ENCODE measurements at places on chromosomes 13 and 19.

GRCh38 chr13:29704648-29705047 lies 109.2 kb upstream of the SLC7A1 start:
- no peak for DNase-seq

GRCh38 chr19:53945441-53945840 lies 17.3 kb upstream of the CACNG8 start:
- DNase-seq: peak; percentile 50

DNA sequence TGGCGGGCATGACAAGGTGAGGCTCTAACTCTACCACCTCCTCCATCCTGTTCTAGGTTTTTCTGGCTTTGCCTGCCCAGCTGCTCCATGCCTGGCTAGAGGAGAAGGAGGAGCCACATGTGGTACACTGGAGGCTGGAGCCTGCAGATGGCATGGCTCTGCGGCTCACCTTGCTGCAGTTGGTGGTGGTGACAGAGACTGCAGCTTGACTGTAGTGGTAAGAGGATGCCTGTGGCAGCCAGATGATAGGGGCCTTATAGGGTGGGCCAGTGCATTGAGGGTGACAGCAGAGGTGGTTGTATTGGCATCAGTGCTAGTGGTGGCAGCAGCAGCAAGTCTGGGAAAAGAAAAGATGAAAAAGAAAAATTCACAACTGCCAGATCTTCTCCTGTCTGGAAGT lies 146.2 kb downstream of the TNFRSF19 start:
- DNase-seq: no peak

DNA sequence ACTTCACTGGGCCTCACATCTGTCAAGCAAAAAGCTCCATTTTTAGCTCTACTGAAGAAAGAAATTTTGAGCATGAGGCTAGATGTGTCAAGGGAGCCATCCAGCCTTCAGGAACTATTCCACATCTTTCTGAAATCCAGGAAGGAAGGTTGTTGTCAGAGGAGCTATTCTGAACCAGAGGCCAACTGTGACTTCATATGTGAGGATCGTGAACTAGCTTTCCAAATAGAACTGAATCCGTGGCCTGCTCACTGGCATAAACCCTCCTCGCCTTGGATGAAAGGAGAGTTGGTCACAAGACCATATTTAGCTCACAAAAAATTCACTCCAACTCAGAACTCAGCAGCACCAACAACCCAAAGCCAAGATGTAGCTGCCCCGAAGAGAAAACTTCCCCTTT lies 195.8 kb downstream of the FOXO1 start:
- peak; percentile 88 for DNase-seq

GRCh38 chr13:33487575-33488243 lies 202.2 kb upstream of the STARD13 start:
- DNase-seq: peak; percentile 80

DNA sequence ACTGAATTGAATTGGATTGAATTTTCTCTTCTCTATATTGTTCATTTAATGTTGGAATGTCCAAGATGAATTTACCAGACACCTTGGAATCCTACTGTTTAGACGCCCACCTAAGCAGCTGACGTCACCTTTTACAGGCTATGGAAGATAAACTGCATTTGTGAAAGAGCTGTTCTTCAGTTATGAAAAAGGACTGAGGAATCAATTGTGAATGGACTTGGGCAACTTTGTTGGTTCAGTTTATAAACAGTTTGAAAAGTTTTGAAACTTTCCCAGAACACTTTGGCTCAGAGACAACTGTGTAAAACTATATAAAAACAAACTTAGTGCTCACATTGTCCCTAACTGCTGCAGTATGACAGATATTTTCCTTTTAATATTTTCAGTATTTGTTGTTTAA lies 590.8 kb upstream of the SPRY2 start:
- peak; percentile 11 for DNase-seq

- DNase-seq: peak; percentile 34
Observed at GRCh38 chr13:47890146-47890814, 110.8 kb downstream of the SUCLA2 start.

DNA sequence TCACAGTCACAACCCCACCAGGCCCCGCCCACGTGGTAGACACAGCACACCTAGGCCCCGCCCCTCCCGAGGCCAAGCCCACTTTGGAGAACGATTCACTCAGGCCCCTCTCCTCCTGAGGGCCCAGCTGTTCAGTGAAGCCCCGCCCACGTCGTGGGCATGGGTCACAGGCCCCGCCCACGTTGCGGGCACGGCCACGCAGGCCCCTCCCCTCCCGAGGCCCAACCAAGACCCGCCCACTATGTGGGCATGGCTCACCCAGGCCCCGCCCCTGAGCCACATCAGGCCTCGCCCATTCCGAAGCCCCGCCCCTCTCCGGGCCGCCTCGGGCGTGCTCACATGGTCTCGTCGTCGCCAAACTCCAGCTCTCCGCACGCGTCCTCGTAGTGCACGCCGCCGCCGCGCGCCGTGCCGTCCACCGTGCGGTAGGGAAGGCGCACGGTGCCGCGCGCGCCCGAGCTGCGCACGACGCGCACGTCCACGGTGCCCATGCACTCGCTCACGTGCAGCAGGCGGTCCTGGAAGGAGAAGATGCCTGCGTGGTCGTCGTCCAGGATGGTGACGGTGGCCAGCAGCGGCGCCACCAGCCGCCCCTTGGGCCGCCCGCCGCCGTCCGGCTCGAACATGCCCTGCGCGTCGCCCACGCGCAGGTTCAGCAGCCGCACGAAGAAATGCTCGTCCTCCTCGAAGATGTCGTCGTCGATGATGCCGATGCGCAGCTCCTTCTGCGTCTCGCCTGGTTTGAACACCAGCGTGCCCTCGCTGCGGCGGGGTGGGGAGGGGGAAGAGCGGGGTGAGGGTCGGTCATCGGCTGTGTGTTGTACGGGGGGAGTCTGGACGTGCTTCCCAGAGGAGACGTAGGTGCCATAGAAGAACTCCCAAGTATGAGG lies 24.0 kb downstream of the SLC8A2 start:
- peak; percentile 13 for DNase-seq

GRCh38 chr13:63607153-63607552 lies 2191.5 kb upstream of the PCDH20 start:
- DNase-seq: no peak

DNA sequence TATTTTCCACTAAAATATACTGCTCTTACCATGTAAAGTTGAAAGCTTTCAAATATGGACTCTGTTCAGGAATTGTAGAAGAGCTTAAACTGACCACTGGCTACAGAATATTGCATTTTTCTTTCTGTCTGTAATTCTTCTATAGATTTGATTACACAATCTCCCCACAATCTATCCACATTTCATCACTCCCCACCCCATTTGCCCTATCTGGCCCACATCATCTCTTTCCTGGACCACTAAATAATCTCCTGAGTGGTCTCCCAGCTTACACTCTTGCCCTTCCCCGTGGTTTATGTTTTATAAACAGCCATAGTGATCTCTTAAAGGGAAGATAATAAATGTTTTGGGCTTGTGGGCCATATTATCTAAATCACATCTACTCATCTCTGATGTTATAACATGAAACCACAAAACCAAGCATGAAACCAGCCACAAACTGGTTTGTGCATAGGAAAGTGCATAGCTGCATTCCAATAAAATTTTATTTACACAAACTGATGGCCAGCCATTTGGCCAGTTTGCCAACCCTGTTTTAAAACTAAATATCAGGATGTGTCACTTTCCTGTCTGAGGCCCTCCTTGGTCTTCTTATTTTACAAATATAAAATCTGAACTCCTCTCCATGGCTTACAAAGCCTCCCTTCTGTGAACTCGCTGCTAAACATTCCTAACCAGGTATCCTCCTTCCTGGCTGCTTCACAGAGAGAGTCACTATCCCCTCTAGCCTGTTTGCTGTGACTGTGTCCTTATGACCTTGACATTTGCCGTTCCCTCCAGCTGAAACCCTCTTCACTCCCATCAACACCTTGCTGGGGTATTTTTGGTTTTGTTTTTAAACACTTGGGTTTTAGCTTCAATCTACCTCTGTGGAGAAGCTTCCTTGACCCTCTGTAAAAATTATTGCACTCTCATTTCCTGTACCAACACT lies 500.9 kb downstream of the GPC6 start:
- peak; percentile 53 for DNase-seq

GRCh38 chr19:50859849-50860248 lies 5.1 kb downstream of the KLK3 start:
- DNase-seq: no peak

DNA sequence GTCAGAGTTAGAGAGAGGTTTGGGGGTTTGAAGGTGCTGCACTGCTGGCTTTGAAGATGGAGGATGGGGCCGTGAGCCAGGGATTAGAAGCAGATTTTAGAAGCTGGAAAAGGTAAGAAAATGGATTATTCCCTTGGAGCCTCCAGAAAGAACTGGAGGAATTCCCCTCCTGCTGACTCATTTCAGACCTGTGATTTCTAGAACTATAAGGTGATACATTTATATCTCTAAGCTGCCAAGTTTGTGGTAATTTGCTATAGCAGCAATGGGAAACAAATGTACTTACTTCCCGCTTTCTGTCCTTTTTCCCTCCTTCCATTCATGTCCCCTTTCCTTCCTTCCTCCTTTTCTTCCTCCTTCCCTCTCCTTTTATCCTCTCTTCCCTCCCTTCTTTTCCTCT lies 78.5 kb upstream of the PCDH8 start:
- no peak for DNase-seq

GRCh38 chr13:79549355-79550106 lies 68.6 kb downstream of the NDFIP2 start:
- peak; percentile 35 for DNase-seq

DNA sequence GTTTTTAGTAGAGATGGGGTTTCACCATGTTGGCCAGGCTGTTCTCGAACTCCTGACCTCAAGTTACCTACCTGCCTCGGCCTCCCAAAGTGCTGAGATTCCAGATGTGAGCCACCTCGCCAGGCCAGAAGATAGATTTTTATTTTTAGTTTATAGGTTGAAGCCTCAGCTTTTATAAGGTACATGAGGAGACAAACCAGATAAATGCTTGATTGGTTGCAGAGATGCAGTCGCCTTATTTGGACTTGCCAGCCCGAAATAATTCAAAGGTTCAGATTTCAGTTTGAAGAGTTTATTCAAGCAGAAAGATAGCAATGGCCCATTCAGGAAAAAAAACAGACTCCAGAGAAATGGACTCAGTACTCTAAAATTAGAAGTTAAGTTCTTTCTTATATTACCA lies 3.1 kb downstream of the ZNF69 start:
- DNase-seq: no peak

GRCh38 chr19:1825909-1826556 lies 14.0 kb upstream of the ATP8B3 start:
- DNase-seq: peak; percentile 64

GRCh38 chr19:4389511-4390016 lies 10.8 kb downstream of the SH3GL1 start:
- no peak for DNase-seq

DNA sequence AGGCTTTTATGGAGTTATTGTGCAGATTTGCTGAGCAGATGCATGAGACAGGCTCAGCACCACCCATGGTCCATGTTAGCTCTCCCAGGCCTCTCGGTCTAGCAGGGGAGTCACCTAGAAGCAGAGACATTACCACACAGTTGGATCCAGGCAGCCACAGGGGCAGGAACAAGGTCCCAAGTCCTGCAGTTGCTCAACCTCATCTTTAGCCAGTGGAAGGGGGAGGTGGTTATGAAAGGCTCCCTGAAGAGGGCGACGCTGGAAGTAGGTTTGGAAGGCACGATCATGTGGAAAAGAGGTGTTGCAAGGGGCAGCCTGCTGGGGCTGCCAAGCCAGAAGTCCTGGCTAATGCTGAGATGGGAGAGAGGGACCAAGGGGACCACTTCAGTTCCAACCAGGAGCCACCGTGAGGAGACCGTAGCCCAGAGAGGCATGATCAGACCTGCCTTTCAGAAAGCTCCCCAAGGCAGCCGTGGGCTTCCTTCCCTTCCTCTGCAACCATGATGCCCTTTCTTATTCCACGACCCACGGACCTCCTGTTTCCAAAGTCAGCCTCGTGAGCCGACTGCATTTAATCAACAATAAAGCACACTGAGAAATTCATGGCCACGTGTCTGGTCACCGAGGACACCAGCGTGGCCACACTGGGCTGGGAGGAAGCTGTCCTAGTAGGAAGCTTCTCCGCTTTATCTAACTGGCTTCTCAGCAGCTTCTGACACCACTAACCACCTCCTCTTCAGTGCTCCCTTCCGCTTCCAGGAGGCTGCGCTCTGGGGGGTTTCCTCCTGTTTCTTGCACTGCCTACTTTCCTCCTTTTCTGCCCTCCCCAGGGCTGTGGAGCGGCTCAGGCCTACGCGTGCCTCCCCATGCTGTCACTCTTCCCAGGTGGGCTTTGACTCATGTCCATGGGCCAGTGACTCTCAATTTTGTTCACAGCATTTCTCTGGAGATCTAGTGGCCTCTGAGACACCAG lies 2.6 kb downstream of the AP1M1 start:
- peak; percentile 66 for DNase-seq

- peak; percentile 90 for DNase-seq
Observed at GRCh38 chr19:48123907-48124651, 13.5 kb upstream of the PLA2G4C start.

DNA sequence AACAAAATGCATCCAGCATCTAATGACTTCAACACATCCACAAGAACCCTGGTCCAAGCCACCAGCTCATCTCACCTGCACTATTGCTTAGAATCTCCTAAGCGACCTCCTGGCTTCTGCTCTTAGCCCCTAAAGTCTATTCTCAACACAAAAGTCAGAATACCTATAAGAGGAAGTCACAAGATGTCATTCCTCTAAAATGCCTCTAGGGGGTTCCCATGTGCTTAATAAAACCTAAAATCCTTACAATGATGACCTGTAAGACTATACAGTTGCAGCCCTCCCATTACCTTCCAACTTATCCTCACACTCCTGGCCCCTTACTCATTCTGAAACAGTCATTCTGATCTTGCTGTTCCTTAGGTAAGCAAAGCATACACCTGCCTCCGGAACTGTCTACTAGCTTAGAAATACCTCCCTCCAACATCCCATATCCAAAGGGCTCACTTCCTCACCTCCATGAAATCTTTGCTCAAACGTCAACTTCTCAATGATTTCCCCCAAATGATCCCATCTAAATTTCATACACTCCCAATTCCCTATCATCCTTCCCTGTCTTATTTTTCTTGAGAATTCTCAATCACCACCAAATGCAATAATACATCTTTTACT lies 10.0 kb downstream of the ATP7B start:
- peak; percentile 70 for DNase-seq

GRCh38 chr13:107942030-107942617 lies 273.2 kb downstream of the LIG4 start:
- no peak for DNase-seq

DNA sequence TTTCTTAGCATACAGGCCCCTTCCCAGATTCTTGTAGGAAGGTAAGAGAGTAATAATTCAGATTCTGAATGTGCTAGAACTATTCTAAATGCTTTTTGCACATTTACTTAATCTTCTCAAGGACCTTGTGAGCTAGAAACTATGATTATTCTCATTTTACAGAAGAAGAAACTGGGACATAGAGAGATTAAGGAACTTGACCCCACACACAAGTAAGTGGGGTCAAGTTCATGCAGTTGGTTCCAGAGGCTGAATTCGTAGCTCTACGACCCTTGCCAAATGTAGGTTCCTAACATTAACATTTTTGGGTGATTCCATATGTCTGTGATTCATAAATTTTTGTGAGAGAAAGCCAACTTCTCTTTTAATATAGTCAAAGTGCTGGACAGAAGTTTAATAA lies 238.1 kb downstream of the LACC1 start:
- DNase-seq: no peak

GRCh38 chr13:21297447-21297846 lies 121.0 kb downstream of the MRPL57 start:
- DNase-seq: no peak
